ENCODE measurements at places on chromosomes 2 and 18.

DNA sequence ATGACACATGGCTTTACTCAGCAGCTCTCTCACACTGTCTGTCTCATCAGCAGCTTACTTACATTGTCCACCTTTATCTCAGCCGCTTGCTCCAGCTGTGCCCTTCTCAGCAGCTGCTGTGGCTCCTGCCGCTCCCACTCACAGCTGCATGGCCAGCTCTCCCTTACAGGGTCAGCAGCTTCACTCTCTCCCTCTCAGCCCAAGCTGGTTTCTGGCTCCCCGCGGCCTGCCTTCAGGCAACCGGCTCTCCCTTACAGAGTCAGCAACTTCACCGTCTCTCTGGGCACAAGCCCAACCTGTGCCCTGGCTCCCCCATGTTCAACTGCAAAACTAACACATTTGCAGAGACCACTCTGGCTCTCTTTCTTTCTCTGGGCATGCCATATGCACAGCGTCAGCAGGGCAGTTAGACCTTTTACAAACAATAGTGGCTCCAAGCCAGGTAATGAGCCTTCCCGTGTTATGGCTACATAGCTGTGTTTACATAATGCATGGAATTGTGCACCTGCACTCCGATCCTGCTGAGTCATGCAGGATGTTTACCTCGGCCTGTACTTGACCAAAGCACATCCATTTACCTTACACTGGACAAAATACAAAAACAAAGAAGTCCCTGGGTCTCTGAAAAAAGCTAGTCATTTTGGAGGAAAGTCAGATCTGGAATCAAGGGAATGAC lies 167.3 kb downstream of the DOK6 start:
- no peak for DNase-seq

DNA sequence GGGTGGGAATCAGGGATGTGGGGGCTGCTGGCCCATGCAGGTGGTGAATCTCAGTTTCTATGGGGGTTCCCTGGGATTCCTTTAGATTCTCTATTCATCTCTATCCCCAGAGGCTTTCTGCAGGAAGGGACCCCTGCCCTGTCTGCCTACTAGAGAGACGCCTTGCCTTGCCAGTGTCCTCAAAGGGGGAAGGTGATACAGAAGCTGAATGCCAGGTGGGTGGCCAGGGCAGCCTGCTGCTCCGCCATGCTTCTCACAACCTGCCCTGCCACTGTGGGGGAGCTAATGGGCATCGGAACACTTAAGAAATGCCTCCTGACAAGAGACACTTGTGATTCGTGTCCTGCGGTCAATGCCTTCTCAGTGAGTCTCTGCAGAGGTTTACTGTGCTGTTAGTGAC lies 368.4 kb downstream of the EN1 start:
- no peak for DNase-seq

- no peak for DNase-seq
Observed at GRCh38 chr18:12296087-12296403, 12.0 kb upstream of the TUBB6 start.

GRCh38 chr2:15730545-15731212 lies 139.0 kb downstream of the DDX1 start:
- no peak for DNase-seq

DNA sequence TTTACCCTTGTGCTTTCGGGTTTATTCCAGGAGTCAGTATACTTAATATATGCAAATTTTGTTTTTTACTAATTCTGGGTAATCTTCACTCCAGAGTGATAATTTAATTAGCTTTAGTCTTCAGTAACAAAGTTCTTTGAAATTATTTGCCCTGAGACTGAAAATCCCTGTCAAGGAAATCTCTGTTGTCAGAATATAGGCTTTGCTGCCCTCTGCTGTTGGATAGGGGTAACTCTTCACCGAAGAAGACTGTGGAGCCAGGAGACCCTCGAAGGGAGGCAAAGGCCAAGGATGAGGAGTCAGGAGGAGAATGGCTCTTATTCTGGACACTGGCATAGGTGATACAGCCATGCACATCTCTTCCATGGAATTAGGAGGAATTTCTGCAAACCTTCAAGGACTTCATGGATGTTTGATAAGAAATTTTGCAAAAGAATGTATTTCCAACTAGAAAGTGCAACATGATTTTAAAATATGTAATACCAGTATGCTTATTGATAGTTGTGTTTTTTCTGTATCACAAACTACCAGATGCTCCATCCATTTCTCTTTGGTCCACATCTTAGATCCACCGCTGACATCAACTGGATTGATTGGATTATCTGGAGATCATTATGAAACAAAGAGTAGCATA lies 182.3 kb downstream of the RDH14 start:
- DNase-seq: no peak

- peak; percentile 62 for DNase-seq
Observed at GRCh38 chr18:62324917-62325805, at the start of gene TNFRSF11A. Gene TNFRSF11A (plus strand): TSS chr18:62325310. CDS start chr18:62325353, 43 bp downstream.

DNA sequence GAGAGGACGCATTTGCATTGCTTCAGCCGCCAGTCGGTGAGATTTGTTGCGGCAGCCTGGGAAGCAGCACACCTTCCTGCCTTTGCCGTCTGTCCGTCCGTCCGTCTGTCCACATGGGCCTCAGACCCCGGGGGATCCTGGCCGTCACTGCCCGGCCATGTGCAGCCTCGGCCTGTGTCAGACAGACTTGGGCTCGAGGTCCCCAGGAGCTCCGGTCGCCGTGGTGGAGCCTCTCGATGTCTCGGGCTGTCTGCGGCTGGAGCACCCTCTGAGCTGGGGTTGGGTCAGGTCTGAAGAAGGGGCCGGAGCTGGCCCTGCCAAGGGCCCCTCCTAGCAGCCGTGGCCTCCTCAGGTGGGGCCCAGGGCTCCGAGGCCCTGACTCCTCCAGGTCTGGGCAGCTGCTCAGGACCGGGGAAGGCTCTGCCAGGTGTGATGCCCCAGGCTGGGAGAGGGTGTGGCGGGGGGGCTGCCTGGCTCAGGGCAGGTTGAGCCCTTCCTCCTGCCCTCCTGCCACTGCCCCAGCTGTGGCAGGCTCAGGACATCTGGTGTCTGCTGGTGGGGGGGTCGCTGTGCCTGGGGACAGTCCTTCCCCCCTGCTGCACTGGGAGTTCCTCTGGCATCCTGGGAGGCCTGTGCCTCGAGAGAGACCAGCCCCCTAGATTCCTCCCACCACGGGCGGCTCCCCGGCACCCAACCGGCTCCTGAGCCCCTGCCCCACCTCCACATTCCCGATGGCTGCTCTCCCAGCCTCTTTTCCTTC lies 11.8 kb downstream of the NEU4 start:
- no peak for DNase-seq

GRCh38 chr18:44539926-44540325 lies 140.8 kb upstream of the SETBP1 start:
- DNase-seq: no peak

DNA sequence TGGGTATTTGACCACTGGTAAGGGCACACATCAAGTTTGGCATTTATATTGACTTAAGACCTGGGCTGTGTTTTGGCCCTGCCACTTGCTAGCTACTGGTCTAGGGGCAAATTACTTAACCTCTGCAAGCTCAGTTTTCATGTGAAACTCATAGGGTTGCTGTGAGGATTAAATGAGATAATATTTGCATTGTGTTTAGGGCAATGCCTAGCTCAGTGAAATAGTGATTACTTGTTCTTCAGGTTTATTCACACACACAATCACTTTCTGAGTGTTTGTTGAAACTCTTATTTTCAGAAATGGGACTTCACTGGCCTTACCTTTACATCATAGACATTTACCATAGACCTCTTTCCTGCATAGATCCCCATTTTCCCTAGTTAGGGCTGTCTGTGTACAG lies 12.3 kb downstream of the CERS6 start:
- no peak for DNase-seq

GRCh38 chr2:88711897-88712296 lies 20.4 kb downstream of the RPIA start:
- no peak for DNase-seq

DNA sequence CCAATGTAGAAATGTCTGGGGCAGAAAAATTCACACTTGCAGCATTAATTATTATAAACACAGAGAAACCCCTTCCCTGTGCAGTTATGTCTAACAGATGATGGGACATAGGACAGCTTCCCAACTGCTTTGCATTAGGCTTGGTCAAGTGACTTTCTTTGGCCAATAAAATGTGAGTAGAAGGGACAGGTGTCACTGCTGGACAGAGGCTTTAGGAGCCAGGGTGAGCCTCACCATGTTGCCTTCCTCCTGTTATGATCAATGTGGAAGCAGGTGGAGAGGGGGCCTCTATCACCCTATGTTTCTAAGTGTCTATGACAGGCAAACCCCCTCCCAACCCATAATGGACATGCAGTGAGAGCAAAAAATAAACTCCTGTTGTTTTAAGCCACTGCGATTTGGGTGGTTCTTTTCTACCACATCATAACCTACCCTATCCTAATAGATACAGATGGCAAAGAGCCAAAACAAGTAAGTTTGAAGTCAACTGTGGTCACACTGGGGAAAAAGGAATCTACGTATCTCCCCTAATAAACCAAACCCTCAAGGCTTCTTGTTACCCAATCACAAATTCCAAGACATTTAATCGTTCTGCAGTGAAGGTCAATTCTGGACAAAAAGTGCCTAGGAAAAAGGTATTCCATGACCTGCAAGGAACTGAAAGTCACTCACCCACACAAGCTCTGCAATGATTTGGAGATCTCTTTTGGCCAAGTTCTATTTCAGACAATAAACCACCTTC lies 28.6 kb upstream of the POU3F3 start:
- DNase-seq: no peak

DNA sequence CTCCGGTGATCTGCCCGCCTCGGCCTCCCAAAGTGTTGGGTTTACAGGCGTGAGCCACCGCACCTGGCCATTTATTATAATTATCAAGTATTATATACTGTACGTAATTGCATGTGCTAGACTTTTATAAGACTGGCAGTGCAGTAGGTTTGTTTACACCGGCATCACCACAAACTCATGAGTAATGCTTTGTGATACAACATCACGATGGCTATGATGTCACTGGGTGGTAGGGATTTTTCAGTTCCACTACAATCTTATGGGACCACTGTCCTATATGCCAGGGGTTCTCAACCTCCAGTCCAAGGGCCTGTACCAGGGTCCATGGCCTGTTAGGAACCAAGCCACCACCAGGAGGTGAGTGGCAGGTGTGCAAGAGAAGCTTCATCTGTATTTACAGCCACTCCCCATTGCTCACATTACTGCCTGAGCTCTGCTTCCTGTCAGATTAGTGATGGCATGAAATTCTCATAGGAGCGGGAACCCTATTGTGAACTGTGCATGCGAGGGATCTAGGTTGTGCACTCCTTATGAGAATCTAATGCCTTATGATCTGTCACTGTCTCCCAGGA lies 9.4 kb downstream of the SCYGR4 start:
- no peak for DNase-seq

GRCh38 chr2:202251494-202251893 lies 13.1 kb upstream of the SUMO1 start:
- no peak for DNase-seq

- DNase-seq: no peak
Observed at GRCh38 chr2:107811411-107811810, 15.3 kb upstream of the RGPD4 start.

GRCh38 chr2:194822657-194823056 lies 834.4 kb upstream of the SLC39A10 start:
- DNase-seq: no peak

- no peak for DNase-seq
Observed at GRCh38 chr18:12258719-12259705, 4.9 kb downstream of the CIDEA start.

- DNase-seq: no peak
Observed at GRCh38 chr2:127695491-127696472, 5.5 kb upstream of the SFT2D3 start.

- peak; percentile 53 for DNase-seq
Observed at GRCh38 chr2:27049422-27050280, 1.8 kb upstream of the AGBL5 start.

DNA sequence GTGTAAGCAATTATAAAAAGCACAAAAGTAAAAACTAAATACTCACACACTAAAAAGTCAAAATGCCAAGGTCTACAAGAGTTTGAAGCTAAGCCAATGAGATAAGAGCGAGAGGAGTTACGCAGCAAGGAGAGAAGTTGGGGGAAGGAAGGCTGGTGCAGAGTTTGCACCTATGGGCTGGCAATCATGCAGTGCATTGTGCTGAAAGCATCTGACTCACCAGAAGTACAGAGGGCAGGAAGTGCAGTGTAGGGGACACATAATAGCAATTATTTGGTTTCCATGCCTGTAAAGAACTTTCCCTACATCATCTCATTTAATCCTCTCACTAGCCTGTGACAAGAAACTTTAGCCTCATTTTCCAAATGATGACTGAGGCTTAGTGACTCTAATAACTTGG lies 142.7 kb upstream of the KYNU start:
- no peak for DNase-seq

GRCh38 chr2:20035955-20036666 lies 15.3 kb downstream of the LAPTM4A start:
- DNase-seq: no peak

GRCh38 chr2:72994282-72994990 lies 77.1 kb downstream of the SFXN5 start:
- DNase-seq: no peak

DNA sequence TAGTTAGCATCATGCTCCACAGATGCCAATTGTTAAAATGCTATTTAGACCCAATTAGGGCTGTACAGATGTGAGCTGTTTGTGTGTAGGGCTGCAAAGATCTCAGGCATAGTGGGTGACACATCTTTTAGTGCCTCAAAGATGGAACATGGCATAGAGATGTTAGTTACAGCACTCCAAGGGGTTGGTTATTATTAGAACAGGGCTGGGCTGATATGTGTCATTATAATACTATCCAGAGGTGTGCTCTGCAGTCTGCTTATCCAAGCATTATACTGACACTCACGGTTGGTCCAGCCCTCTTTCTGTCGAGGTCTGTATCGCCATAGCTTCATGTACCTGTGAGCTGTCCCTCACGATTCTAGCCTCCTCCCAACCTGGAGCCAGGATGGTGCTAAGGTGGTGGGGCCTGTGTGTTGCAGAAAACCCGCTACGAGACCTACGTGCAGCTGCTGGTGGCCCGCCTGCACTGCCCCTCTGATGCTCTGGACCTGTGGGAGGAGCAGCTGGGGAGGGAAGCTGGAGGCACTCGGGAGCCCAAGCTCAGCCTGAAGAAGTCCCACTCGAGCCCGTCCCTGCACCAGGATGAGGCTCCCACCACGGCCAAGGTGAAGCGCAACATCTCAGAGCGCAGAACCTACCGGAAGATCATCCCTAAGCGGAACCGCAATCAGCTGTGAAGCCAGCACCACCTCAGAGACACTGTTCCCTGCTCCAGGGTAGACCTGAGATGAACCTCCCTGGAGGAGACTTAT lies 27.1 kb downstream of the PSD4 start:
- DNase-seq: no peak

DNA sequence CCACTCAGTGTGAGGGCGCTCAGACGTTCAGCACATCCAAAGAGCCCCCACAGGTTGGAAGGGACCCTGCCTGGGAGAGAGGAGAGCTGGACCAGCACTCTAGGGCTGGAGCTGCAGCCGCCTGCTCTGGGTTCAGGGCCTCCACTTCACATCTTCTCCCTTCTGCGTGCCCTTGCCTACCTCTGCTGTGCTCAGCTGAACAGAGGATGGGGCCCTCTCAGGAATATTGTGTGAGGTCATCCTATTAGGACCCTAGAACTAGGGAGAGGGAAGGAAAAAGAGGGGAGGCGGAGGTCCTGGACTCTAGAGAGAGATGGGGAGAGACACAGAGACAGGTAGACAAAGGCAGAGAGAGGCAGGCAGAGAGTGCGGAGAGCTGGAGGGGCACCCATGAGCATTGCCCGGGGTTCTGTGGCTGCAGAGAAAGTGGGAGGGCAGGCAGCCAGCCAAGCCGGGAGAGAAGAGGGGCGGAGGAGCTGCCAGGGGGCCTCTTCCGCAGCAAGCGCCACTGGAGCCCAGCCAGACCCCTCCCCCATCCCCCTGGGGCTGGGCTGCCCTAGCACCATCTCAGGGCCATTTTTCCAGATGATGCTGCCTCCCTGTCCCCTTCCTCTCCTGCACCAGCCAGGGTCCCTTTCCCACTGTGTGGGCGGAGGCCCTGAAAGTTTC lies 8.3 kb upstream of the TNS1 start:
- no peak for DNase-seq

Measured in GM18507 (cell line).